Islet precursor cell (in vitro differentiated cells): ENCODE measurements at places on chromosomes 2 and 18.

DNA sequence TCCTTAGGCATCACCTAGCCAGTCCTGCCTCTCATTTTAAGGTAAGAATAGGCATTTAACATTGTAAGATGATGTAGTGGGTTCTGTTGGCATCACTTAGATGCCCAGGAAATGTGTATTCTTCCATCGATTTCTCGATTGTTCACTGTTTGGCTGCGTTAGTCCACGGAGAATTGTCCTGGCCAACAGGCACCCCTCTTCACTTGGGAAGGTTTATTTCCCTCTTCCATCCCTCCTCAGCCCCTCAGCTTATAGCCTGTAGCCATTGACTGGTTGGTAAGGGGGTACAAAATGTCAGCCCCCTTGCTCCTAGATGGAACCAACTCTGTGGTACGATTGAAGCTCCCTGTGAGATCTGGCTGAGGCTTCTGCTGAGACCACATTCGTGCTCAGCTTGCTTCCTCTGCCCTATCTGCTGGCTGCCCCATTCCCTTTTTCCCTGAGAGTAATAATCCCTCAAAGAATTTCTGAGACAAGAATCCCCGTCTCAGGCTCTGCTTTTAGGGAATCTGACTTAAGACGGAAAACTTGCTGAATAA, 43.4 kb downstream of the PLEKHA3 start:
- DNase-seq = no peak

DNA sequence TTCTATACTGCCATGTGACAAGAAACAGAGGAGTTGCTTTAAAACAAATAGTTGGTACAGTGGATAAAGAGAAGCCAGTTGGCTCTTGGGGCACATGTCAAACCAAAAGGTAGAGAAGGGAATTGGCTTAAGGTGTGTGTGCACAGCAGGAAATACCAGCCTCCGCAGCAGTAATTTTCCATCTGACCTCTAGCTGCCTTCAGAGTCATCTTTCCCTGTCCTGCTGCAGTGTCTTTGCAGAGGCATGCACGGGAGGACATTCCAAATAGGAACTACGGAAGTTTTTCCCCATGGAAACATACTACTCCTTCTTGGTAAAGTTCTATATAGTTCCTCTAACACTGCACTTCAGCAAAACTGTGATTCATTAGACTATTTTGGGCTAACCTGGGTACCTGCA, 99.5 kb downstream of the RAB3GAP1 start:
- DNase-seq = no peak

GRCh38 chr18:57621246-57621604, 411 bp downstream of the NARS1 start:
- DNase-seq = no peak

GRCh38 chr2:88097192-88097591, 29.6 kb downstream of the SMYD1 start:
- DNase-seq = no peak

DNA sequence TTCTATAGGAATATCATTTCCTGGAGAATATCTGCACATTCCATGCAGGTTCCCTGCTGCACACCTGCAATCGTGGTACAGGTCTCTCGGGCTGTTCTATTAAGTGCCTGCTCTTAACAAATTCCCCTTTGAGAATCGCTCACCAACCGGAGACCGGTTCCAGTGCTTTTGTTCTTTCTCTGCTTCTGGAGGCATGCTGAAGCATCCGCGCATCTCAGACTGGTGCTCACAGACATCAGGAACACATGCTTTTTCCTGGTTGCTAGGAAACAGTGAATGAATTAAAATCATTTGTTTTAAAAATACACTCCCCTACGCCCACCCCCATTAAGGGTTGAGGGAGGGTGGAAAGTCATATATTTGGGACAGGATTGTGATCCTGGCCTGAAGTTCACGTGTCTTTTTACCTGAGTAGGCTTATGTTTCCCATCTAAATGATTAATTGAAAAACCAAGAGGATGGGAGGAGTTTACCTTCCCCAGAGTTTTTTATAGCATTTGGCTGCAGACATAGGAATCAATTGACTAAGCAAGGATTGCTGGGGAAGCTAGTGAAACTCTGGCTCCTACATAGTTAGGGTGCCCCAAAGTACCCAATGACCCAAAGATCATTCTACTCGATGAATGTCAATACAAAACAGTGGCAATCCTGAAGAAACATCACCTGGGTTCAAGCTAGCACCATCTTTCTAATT, at the start of gene C2orf80:
Gene C2orf80 (minus strand): TSS at position 221 of the 694 bp plus-strand sequence. CDS start 3,044 bp downstream, outside the sequence.
- no peak for DNase-seq

GRCh38 chr18:22563164-22563583, 145.5 kb upstream of the CTAGE1 start:
- DNase-seq = peak; percentile 75

- DNase-seq = peak; percentile 87
These were observed 326.2 kb upstream of the SOX11 start for GRCh38 chr2:5365871-5366461.

- no peak for DNase-seq
These were observed 9.1 kb upstream of the B3GNT7 start for GRCh38 chr2:231386446-231386845.

GRCh38 chr2:147698166-147698565, 146.7 kb upstream of the ACVR2A start:
- DNase-seq = no peak

- no peak for DNase-seq
These were observed 216.4 kb downstream of the AGAP1 start for GRCh38 chr2:235709969-235710879.

- DNase-seq = no peak
These were observed 26.1 kb downstream of the MPHOSPH10 start for GRCh38 chr2:71156573-71156972.

DNA sequence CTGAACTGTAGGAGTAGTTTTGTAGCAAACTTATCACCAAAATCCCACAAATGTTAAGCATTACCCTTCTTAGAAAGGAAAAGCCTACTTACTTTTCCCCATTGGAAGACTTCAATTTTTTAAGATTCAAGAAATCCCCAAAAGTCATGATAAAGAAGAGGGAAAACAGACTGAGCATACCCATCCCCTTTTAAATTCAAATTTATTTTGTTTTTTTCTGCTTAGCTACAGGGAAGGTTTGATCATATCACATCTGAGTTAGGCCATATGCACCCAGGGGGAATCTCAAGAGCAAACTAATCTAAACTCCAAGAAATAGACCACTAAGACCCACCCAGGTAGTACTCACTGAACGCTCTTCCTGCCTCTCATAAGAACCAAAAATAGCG, 174.6 kb downstream of the TGIF1 start:
- DNase-seq = no peak

DNA sequence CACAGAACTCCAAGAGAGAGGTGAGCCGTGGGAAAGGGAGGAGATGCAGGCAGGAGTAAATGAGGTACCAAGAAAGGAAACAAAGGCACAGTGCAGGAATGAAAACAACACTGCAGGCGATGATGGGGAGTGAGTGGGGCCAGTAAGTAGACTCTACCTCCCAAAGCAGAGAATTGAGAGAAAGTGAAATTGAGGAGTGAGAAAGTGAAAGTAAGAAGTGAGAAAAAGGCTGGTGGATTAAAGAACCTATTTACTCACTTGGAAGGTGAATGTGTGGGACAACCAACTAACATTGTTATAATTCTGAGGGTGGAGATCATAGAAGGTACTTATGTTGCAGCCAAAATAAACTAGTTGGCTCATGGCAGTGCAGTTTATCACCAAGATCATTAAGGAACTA, 193.1 kb upstream of the TMEM200C start:
- no peak for DNase-seq

GRCh38 chr2:88765154-88765888, 73.8 kb downstream of the RPIA start:
- peak; percentile 63 for DNase-seq

DNA sequence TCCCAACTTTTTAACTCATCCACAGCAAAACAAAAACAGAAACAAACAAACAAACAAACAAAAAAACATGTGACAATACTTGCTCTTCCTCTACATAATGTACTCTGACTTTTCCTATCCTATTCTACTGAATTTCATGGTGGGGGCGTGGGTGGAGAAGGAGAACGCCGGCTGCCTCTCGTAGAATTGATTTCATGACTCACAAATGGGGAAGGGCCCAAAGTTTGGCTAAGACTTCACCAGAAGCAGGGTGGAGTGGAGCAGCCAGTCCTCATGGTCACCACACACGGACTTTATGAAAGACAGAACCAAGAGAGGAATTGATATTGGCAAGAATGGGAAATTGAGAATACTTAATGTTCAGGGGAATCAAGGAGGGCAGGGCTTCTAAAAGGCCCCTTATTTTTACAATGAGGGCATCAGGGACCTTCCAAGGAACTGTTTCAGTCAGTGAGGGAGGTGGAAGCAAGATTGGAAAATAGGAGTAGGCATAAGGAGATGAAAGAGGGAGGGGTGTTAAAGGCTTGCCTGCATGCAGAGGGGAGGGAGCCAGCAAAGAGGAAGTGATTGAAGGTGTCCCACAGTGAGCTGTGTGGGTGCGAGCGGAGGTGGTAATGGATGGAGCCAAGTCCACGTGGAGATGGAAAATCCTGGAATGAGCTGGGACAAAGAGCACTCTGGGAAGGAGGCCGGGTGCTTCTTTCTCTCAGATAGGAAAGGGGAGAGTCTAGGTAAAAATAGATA, 27.9 kb downstream of the MARCHF4 start:
- DNase-seq = no peak

DNA sequence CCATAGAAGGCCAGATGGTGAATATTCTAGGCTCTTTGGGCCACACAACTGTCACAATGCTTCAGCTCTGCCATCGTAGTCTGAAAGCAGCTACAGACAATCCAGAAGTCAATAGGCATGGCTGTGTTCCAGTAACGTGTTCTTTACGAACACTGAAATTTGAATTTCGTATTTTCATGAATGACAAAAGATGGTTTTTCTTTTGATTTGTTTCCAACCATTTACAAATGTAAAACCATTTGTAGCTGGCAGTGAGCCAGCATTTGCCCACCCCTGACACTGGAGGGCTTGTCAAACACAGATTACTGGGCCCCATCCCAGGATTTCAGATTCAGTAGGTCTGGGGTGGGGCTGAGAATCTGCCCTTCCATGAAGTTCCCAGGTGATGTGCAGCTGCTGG, 83.0 kb upstream of the ATG16L1 start:
- DNase-seq = no peak

DNA sequence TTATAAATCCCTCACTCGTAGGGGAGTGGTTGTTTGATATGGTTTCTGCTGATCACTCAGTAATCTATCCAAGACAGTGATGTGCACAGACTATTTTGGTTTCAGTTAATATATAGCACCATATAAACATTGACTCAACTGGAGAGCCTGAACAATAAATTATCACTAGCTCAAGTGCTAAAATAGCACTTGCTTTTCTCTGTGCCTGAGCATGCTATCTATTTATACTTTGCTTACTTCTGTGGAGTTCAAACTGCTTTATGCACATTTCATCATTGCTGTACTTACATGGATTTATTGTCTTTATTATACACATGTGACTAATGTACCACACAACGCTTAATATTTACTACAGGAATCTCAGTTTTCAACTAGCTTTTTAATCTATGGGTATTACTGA, 133.6 kb downstream of the BCL2 start:
- DNase-seq = no peak

DNA sequence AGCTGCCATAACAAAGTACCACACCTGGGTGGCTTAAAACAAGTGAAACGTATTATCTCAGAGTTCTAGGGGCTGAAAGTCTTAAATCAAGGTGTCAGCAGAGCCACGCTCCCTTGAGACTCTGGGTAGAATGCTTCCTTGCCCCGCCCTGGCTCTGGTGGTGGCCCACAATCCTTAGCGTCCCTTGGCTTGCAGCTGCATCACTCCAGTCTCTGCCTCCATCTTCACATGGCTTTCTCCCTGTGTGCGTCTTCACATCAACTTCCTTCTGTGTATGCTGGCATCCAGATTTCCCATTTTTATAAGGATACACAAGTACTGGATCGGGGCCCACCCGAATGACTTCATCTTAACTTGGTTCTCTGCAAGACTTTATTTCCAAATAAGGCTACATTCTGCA, 62.5 kb downstream of the MRO start:
- DNase-seq = no peak

DNA sequence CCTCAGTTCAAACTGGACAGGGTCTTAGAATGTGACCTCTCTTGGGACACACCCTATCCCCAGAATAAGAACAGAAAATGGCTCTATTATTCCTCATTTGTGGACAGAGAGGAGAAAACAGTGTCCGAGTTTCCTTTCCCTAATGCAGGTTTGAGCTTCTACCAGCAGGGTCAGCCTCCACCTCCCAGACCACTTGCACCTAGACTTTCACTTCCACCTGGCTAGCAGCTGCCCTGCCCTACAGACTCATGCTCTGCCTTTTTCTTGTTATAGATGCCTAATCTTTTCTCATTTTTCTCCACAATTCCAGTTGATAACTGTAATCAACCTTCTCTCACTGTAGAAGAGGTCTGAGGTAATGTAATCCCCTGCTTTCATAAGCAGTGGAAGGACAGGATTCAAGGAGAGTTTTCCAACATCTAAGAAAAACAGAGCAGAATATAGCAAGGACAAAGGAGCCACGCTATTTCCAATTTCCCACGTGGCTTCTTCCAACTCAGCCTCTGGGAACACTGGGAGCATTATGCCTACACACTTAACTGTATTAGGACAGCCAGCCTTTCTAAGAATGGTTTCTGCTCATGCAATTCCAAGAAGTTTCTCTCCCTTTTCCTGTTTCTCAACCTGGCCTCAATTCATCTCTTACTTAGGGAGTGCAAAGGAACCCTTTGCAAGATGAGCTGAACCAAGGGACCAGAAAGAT, 239.8 kb downstream of the BCL11A start:
- DNase-seq = peak; percentile 25

- peak; percentile 26 for DNase-seq
These were observed 8.4 kb downstream of the ITM2C start for GRCh38 chr2:230872968-230873660.

GRCh38 chr2:10717628-10718027, 3.8 kb upstream of the ATP6V1C2 start:
- DNase-seq = no peak

GRCh38 chr18:9182852-9183399, 46.3 kb downstream of the ANKRD12 start:
- DNase-seq = no peak

DNA sequence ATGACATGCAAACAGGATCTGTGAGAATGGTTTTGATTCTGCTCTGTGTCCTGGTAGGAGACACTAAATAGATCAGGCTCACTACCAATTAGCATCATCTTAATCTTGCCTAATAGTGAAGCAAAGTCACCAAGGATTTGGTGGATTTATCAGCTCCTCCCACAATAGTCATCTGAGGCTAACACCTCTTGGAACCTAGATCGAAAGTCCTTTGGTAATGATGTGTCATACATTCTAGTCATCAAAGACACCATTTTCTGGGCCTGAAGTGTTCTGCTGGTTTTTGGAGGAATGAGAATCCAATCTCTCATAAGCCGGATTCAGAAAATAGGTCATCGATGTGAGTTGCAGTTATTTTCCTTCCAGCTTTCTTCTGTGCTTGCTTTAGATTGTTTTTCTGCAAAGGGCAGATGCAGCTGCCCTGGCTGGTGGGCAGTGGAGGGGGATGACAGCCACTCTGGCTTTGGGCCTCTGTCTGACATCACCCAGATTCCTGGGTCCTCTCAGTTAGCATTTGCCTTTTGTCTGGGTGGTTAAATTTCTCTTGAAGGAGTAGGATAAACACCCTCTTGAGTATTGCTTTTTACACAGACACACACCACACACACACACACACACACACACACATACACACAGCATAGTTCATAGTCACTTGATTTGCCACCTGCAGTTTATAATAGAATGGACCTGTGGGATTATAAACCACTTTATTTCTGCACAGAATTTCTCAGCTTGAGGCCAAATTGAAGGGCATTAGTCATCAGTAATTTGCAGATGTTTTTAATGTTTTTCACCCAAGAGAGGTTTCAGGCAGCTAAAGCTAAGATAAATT, at the start of gene MYO3B:
Gene MYO3B (plus strand): TSS at position 198 of the 832 bp plus-strand sequence. CDS start 141 bp downstream, at position 339.
- no peak for DNase-seq

- no peak for DNase-seq
These were observed 4.2 kb upstream of the AP1S3 start for GRCh38 chr2:223841436-223842190.

- no peak for DNase-seq
These were observed 182.2 kb downstream of the SMAD2 start for GRCh38 chr18:47748093-47748796.
